HCT116 (cell line): ENCODE measurements at places on chromosomes 3 and 15. TPM values are rescaled to one million over a fixed set of nuclear protein-coding genes. Genes with fewer than 3 reads are reported as not detected.

ANKRD63 gene
- 0.89 TPM for total RNA-seq

CEP70 gene
- total RNA-seq: 38.7 TPM

SPSB4 gene
- 0.57 TPM for total RNA-seq

XRN1 gene
- 21.3 TPM for total RNA-seq

GOLGA8F gene
- not detected for total RNA-seq

- DNase-seq: no peak
Measured at GRCh38 chr15:95494971-95495541, 835.4 kb upstream of the NR2F2 start.

DNA sequence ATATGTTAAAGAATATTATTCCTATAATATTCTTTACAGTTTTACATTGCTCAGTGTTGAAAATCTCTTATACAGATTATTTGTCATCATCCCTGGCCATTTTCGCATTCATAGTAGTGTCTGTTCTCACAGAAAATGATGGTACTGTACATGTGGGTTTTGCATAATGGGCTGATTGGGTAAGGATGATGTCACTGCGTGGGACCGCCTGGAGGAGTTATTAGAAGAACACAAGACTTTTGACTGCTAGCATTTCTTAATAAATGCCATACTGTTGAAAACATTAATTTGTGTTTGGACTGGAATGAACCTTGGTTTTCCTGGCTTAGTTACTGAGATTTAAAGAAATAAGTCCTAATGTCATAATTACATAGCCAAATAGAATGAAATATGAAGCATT, 20.3 kb downstream of the LRCH3 start:
- DNase-seq: no peak

GRCh38 chr3:42025370-42026138, 63.7 kb upstream of the ULK4 start:
- peak; percentile 42 for DNase-seq

GRCh38 chr15:66039117-66039871, 170.0 kb downstream of the RAB11A start:
- no peak for DNase-seq

DNA sequence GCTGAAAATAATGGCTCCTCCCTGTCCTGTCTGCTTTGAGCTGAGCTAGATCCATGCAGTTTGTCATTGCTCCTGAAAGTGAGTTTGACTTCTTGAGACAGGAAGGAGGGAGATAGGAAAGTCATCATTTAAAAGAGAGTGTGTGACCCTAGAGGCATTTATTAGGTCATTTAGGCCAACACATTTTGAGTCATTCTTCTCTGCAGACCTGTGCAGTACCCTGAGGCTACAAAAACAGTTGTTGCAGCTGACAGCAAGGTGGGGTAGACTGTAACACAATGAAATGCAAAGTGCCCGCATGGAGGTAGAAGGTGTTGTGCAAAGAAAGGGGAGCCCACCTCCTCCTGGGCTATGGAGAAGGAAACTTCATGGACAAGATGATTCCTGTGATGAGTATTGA, 102.8 kb upstream of the PFN2 start:
- no peak for DNase-seq
